ENCODE measurements at places on chromosomes 1 and 21.

DNA sequence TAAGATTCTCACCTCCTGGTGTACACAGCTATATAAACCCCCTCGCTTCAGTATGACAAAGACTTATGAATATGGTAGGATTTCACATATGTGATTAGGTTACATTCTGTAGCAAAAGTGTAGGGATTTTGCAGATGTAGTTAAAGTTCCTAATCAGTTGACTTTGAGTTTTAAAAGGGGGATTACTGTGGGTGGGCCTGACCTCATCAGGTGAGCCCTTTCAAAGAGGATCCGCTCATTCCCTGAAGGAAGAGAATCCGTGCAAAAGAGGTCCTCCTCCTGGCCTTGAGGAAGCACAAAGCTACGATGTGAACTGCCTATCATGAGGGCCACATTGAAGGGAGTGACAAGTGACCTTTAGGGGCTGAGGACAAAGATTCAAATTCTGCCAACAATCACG, 30.6 kb upstream of the KAZN start:
- no peak for DNase-seq

DNA sequence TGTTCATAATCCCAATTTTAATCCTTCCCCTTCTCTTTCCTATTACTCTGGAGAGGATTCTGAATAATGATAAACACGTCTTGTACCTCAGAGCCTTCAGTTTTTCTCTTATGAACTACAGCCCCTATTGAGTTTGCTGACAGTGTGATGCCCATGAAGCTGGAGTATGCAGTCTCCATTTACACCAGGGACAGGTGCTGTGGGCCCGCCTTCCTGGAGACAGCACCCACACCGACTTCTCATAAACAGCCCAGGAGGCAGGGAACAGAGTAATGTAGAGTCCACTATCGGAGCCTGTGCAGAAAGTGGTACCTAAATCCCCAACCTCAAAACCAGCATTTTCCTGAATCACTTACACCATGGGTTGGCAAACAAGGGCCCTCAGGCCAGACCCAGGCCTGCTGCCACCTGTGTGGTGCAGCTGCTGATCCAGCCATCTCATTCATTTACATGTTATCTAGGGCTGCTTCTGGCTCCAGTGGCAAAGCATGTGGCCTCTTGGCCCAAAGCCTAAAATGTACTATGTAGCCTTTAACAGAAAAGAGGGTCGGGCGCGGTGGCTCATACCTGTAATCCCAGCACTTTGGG, 95.1 kb upstream of the KRTAP19-8 start:
- no peak for DNase-seq

DNA sequence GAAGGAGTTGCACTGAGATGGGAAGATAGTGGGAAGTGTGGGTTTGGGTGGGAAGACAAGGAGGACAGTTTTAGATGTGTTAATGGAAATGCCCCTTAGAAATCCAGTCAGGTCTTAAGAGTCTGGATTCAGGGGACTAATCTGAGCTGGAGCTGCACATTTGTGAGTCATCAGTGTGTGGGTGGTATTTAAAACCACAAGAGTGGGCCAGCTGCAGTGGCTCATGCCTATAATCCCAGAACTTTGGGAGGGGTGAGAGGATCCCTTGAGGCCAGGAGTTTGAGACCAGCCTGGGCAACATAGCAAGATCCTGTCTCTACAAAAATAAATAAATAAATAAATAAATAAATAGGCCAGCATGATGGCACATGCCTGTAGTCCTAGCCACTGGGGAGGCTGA, 40.9 kb upstream of the SLC6A9 start:
- DNase-seq: no peak

DNA sequence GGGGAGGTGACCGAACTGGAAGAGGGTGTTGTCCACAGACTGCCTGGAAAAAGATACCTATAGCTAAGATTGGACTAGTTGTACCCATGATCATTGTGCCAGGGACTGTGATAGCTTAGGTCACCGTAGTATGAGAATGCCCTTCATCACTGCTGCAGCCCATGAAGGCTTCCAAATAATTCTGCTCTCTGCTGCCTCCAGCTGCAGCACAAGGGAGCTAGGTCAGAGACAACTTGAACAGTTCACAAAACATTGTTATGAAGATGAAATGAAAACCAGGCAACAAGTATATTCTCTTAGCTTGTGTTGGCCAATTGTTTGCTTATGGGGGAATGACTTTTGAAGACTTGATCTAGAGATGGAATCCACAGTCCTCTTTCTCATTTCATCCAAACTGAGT, 246.7 kb downstream of the MRPL39 start:
- no peak for DNase-seq

- no peak for DNase-seq
These were observed 24.2 kb downstream of the ZBTB8OS start for GRCh38 chr1:32626176-32626575.

DNA sequence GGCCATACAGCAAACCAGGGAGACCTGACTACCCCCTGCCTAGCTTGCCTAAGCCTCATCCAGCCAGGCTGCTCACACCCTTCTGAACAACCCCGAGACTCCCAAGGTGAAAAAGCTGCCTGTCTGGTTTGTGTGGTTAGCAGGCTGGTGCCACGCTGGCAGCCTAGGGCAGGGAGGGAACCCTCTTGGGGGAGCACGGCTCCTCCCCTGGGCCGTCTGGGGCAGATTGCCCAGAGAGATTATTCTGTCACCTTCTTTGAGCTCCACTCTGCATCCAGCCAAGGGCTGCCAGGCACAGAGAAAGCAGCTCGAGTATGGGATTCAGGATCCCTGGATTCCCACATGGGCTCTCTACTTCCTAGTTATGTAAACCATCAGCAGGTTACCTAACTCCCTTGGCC, 27.5 kb upstream of the TCEA3 start:
- peak; percentile 23 for DNase-seq

- DNase-seq: no peak
These were observed 7.9 kb upstream of the OR2B11 start for GRCh38 chr1:247465796-247466195.

GRCh38 chr1:177448652-177449357, 278.0 kb downstream of the BRINP2 start:
- DNase-seq: no peak

DNA sequence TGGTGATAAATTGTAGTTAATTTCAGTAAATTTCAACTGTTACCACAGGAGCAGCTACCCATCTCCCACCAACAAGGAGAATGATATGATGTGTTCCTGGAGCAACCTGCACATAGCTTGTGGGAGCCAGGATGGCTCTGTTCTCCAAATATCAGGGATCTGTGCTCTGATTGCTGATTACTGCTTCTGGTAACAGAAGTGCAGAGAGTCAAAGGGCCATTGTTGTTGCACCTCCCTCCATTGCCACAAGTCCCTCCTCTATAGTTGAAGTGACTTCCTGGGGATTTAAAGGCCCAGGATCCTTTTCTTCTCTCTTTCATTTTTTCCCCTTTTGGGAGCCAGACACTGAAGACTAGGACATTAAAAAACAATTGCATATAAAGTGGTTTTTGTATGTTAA, 51.6 kb upstream of the HPDL start:
- DNase-seq: no peak

GRCh38 chr21:38766987-38767722, 38.6 kb upstream of the ETS2 start:
- no peak for DNase-seq

DNA sequence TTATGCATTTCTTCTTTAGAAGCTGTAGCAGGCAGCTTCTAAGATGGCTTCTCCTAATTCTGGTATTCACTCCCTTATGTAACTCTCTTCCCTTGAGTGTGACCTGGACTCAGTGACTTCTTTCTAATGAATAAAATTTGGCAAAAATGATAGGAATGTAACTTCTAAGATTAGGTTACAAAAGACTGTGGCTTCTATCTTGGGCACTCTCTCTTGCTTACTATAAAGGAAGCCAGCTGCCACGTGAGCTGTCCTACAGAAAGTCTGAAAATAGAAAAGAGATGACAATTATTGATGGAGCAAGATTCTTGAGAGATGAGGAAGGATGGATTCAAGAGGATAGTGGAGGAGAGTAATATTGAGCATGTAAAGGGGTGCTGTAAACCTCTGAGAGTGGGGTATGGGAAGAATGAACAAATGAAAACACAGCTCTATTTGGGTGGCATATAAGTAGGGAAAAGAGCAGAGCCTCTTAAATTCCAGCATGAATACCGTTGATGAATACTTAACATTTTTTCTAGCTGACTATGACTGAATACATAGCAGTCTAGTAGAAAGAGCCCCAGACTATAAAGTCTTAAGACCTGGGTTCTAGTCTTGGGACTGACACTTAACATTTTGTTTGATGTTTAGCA, 5.5 kb downstream of the TSEN15 start:
- DNase-seq: no peak

GRCh38 chr1:162179121-162179520, 109.6 kb downstream of the NOS1AP start:
- no peak for DNase-seq

DNA sequence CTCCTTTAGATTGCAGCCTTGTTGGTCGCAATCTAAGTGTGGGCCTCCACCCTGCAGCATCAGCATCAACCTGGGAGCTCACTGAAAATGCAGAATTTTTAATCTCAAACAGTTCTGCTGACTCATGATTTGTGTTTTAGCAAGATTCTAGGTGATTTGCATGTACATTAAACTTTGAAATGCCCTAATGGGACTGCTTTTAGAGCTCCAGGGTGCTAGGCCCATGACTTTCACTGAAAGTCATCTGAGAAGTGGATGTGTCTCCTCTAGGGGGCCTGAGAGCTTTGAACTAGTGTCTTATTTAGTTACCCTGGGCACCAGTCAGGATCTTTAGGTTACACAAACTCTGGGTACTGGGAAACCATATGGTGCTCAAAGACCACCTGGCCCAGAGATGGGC, 9.0 kb downstream of the TRIM67 start:
- no peak for DNase-seq

- no peak for DNase-seq
These were observed 157.9 kb downstream of the CASZ1 start for GRCh38 chr1:10638559-10639005.

- no peak for DNase-seq
These were observed 57.9 kb upstream of the ENAH start for GRCh38 chr1:225710804-225711203.

- no peak for DNase-seq
These were observed 166.0 kb upstream of the C8B start for GRCh38 chr1:57131701-57132394.

- DNase-seq: no peak
These were observed 430 bp downstream of the WASF2 start for GRCh38 chr1:27489501-27489972.

GRCh38 chr1:24765308-24765988, 20.2 kb downstream of the CLIC4 start:
- DNase-seq: no peak

GRCh38 chr21:41425954-41426675, at the start of gene MX1:
TSS of gene MX1 (plus strand) at chr21:41426239. CDS start at chr21:41432071, 5,832 bp downstream.
- DNase-seq: peak; percentile 55

DNA sequence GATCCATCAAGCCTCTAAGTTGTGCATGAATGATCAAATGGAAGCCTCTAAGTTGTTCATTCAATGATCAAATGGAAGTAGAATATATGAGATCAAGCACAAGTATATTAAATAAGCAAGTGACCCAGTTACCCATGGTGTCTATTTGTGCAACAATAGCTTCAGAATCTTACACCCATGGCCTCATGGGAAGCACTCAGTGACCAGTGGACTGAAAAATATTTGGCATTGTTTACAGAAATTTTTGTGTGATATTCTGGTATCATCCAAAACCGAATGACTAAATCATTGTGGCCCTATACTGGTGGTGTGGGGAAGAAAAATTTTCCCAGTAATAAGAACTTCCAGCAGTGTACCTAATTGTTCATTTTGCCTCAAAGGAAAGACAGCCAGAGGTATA, 46.6 kb downstream of the DUSP10 start:
- DNase-seq: no peak

DNA sequence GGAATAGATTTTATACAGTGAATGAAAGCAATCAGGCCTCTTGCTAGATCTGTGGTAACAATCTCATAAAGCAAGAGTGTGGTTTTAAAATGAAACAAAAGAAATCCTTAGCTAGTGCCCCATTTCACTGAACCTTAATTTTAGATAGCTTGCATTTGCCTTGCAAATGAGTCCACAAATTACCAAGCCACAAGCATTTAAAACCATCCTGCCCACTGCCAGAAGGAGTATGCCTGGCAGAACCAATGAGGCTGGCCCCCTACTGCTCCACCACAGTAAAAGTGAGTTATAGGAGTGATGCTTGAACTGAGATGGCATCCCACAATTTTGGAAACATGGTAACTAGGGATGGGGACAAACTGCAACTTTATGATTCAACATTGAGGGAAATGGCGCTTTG, 206.4 kb upstream of the LMO4 start:
- no peak for DNase-seq

GRCh38 chr1:8171751-8172464, 145.8 kb upstream of the ERRFI1 start:
- no peak for DNase-seq

DNA sequence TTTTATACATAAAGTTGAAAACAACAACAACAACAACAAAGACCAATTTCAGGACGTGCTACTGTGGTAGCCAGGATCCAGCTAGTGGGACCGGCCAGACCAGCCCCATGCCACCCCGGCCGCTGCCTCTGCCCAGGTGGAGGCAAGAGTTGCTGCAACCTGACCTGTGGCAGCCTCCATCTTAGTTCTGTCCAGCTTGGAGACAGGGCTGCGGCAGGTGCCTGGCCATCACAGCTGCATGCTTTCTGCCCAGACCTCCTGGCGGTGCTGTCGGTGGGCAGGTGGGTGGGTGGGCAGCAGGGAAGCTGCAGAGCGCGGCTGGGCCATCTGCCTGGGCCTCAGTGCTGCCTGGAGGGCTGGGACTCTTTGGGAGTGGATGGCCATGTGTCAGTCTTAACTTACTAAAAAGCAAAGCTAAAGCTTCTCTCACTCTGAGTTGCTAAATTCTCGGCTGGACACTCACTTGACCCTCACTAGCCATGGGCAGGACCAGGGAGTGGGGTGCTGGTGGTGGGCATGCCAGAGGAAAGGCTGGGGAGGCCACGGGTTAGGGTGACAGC, 38.6 kb downstream of the KIAA1614 start:
- no peak for DNase-seq

DNA sequence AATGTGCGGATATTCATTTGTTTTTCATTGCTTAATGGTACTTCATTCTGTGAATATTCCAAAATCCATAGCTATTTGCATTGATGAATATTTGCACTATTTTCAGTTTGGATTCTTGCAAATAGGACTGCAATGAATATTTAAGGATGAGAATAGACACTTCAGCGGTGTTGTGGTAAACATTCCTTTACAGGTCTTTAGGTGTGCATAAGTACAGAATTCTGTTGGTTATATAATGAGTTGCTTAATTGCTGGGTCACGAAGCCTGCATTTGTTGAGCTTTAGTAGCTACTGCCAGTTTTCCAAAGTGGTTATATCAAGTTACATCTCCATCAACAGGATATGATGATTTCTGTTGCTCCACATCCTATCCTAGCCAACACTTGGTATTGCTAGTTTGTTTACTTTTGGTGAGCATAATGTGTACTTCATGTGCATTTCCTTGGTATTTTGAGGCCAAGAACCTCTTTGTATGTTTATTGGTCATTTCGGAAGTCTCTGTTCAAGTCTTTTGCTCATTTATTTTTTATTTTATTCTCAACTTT, 64.2 kb upstream of the CYYR1 start:
- no peak for DNase-seq

Measured in NCI-H1048 (cell line).